ENCODE measurements at places on chromosomes 5 and 9.

DNA sequence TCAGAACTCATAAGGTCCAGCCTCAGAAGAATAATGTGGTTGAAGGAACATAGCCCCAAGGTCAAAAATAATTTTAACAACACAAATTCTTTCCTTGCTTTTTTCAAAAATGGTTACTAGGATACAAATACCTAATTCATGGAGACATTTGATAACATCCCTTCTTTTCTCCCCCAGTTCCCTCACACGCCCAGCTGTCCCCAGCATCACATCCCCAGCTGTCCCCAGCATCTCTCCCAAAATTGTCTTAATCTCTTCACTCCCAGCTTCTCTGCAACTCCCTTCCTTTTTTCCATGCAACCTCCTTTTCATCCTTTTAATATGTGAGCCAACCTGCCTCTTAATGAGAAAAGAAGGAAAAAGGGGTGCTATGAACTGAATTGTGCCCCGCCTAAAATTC lies 77.8 kb downstream of the FSTL4 start:
- DNase-seq = no peak

GRCh38 chr5:132684491-132684890 lies 10.7 kb downstream of the IL4 start:
- no peak for DNase-seq

- no peak for DNase-seq
Measured at GRCh38 chr9:76717176-76717575, 47.1 kb upstream of the PCA3 start.

DNA sequence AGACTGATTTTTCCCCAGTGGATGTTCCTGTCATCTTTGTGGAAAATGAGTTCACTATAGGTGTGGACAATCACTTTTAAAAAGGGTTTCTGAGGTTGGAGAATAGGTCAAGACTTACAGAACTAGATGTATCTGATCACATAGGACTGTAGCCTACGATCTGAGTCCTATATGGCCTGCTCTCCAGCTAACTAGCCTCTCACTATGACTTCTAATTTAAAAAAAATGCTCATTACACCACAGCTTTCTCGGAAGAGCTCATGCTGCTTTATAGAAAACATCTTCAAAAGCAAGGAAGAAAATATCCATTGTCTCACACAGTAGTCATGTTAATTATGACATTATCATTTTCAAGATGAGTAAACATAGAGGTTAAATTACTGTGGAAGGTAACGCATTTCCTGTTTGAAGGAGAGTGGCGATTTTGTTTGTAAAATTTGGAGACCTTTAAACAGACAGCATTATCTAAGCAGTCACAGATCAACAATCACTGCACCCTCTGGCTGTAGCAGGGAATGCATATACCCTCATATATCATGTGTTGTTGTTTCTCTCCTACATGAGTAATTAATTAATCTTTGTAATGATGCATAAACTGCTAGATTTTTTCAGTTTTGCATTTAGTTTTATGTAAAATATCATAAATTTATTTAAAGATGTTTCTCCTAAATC lies 573.7 kb downstream of the GABRG2 start:
- DNase-seq = no peak

DNA sequence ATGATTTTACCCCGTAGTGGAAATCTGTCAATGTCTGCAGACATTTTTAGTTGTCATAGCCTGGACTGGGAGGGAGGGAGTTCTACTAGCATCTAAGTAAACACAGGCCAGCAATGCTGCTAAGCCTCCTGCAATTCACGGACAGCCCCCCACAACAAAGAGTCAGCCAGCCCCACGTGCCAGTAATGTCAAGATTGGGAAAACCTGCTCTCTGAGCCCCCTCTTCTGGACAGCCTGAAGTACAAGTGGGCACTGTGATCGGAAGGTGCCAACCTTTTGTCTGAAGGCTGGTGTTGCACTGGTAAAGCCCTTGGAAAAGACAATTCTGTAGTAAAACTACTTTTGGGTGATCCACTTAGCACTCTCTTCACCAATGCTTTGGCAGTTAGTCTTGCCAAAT lies 154.5 kb downstream of the TARS1 start:
- DNase-seq = no peak

- no peak for DNase-seq
Measured at GRCh38 chr5:74490814-74491213, 149.7 kb downstream of the ENC1 start.

GRCh38 chr5:7321724-7322123 lies 74.2 kb upstream of the ADCY2 start:
- no peak for DNase-seq

DNA sequence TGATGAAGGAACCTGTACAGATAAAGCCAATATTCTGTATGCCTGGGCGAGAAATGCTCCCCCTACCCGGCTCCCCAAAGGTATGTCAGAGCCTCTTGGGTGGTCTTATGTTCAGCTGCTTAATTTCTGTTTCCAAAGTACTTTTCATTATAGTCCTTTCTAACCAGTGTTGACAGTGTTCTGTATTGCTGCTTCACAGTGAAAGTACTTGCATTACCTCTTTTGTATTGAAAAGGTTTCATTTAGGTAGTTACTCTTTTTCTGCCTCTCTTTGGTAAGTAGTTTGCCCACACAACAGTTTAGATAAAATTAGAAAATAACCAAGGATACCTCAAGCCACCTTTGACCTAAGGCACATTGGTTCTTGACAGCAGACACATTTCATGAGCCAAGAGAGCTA lies 169.9 kb downstream of the PAM start:
- no peak for DNase-seq

- no peak for DNase-seq
Measured at GRCh38 chr5:78589923-78590322, 58.6 kb downstream of the LHFPL2 start.

DNA sequence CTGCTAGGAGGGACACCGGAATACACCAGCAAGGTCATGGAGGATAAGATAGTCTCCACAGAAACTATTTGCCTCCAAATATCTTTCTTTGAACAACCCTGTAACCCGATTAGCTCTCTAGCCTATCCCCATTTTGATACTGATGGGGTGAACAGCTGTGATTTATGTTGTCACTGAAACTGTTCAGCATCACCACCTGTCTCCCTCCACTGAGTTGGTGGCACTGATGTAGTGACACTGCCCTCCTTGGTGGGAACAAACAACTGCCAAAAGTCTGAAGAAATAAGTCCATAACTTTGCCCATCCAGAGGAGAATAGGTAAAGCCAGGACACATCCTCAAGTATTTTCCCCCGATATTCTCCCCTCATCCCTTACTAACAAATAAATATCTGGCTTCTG lies 24.3 kb upstream of the KCNV2 start:
- DNase-seq = no peak

- no peak for DNase-seq
Measured at GRCh38 chr9:134966697-134967546, 49.2 kb upstream of the FCN1 start.

- no peak for DNase-seq
Measured at GRCh38 chr9:2771661-2772060, 54.4 kb downstream of the KCNV2 start.

DNA sequence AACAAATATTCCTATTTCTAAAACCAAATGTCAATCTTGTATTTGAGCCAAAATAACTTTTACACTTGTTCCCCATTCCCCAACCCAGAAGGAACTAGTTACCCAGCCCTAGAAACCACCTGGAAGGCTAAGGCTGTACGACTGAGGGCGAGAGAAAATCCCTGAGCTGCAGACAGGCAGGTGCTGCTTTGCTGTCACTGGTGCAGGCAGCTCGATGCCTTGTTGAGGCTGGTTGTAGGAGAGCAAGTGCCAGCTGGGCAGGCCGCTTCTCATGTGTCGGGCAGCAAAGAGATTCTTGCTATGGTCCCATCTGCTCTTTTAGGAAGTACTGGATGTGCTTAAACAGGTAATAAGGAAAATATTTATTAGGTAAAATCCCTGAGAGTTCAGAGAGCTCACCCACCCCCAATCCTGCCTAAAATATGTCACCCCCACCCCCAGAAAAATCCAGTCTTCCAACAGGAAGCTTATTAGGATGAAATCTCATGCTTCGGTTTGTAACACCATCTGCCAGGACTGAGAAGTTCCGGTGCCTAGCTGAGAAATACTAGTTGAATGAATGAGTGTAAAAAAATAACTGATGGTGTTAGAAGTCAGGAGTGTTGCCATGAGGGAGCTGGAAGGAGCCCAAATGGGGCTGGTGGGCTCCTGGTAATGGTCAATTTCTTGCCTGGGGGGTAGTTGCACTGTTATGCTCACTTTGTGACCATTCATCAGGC lies 91.1 kb upstream of the DMRT1 start:
- DNase-seq = no peak

DNA sequence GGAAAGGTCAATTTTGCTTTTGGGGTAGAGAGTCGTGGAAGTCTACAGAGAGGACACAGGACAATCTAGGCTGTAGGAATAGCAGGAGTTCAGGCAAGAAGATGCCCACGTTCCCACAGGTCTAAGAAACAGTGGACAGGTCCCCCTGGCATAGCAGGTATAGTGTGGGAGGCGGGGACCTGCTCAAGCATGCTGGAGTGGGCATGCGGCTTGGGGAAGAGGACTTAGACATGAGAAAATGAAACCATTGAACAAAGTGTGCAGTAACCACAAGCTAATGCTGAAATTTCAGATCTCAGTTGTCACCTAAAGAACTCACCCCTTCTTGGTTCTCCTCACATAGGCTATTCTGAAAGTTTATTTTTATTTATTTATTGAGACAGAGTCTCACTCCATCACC lies 142.8 kb upstream of the EFNA5 start:
- no peak for DNase-seq

- no peak for DNase-seq
Measured at GRCh38 chr5:1951165-1951816, 68.6 kb upstream of the IRX4 start.

GRCh38 chr5:131757830-131758519 lies 38.8 kb downstream of the FNIP1 start:
- DNase-seq = no peak

DNA sequence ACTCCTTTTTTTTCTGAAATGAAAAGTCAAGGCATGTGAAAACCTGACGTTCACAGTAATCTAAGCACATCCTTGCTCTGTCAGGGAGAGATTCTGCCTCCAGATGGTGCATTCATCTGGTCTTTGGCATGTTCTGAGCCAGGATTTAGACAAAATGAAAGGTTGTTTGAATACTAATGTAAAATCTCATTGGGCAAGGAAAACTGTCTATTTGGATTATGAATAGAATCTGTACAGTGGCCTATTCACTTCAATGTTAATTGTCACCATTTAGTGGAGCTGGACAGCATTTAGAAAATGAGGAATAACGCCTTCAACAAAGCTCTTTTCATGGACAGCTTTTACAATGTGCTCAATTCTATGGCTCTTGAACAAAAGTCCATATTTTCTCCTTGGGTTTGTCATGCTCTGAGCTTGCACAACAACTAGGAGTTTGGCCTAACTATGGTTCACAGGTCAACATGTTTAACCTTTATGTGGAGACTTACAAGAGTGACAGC lies 28.9 kb downstream of the ARHGEF28 start:
- DNase-seq = no peak

DNA sequence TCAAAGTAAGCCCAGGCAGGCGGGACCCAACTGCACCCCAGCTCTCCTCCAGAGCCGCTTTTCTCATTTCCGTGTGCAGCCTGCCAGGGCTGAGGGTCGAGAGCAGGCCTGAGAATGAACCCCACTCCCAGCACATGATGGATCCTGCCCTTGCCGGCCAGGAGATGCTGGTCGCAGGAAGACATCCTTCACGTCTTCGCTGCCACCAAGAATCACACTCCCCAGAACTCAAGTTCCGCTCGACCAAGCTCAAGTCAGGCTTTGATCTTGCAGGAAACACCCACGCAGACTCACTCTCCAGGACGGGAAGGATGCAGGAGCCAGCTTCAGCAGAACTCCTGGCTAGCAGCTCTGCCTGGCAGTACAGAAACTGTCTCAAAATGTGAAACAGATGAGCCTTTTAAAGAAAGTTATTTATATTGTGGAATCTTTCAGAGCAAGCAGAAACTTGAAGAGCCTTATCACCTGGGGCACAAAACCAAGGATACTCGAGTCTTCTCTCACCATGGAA lies 102.4 kb downstream of the ROR2 start:
- no peak for DNase-seq

GRCh38 chr5:132867046-132867451 lies 607 bp downstream of the UQCRQ start:
- no peak for DNase-seq

DNA sequence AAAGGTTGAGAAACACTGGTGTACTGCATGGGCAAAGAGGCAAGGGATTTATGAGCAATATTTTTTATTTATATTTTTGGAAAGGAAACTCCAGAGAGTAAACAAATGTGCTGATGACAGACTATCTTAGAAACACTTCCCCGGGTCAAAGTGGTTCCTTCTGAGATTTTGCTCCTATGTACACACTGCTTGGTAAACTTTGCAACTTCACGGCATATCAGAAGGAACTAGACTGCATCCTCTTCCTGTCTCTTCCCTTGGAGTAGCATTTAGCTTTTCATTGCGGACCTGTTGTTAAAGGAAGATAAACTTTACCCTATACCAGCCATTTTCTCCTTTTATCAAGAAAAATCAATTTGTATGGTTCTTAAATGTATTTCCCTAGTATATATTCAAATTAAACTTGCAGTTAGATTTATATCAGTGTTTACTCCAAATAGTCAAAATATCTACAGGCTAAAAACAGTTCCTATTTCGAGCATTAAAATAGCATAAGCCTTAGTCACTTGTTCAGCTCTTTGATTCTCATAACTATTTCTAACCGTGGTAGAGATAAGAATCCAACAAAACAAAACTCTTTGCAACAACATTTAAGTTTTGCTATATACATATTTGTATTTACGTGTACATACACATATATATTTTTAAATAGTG lies 48.0 kb upstream of the LRRC19 start:
- no peak for DNase-seq

- DNase-seq = no peak
Measured at GRCh38 chr5:74394916-74395880, 245.3 kb downstream of the ENC1 start.

- no peak for DNase-seq
Measured at GRCh38 chr9:110842986-110843385, 174.4 kb downstream of the MUSK start.

DNA sequence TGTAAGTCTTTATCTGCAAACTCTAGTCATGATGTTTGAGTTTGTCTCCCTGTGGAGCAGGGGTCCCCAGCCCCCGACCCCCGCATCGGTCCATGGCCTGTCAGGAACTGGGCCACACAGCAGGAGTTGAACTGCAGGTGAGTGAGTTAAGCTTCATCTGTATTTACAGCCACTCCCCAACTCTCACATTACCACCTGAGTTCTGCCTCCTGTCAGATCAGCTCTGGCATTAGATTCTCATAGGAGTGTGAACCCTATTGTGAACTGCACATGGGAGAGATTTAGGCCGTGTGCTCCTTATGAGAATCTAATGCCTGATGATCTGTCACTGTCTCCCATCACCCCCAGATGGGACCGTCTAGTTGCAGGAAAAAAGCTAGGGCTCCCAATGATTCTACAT lies 7.0 kb downstream of the C9orf85 start:
- no peak for DNase-seq
